ENCODE measurements at places on chromosomes 7 and 10. TPM values are rescaled to one million over a fixed set of nuclear protein-coding genes. Genes with fewer than 3 reads are reported as not detected.
A peak's percentile ranks its signal among the peaks of the same experiment; 100 is the strongest.

Gene UCMA
- not detected for total RNA-seq

DNA sequence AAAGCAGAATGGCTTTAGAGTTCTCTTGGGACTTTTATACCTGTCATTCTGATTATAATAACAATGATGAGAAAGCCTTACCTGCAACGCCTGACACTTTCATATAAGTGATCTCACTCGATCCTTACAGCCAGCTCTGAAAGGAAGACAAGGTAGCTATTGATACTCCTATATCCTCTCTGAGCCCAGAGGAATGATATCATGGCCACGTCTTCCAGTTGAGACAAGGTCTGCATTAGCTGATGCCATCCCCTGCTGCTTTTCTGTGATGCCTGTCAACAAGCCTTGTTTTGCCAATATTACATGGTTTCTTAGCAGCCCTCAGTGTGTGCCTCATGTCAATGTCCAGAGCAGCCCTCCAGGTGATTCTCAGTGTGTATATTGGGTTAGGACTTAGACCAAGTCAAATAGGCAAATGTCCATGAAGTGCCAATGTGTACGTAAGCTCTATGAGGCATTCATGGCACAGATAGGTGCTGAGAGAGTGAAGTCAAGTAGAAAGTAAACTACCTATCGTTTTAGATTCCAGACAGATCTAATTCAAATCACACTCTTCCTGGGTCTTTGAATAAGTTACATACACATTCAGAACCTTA, 405.9 kb downstream of the ADRA2A start:
- DNase-seq, result no peak

Gene CRHR2
- not detected for total RNA-seq

GRCh38 chr7:23680414-23681405, 711 bp downstream of the FAM221A start:
- DNase-seq, result peak; percentile 25

DNA sequence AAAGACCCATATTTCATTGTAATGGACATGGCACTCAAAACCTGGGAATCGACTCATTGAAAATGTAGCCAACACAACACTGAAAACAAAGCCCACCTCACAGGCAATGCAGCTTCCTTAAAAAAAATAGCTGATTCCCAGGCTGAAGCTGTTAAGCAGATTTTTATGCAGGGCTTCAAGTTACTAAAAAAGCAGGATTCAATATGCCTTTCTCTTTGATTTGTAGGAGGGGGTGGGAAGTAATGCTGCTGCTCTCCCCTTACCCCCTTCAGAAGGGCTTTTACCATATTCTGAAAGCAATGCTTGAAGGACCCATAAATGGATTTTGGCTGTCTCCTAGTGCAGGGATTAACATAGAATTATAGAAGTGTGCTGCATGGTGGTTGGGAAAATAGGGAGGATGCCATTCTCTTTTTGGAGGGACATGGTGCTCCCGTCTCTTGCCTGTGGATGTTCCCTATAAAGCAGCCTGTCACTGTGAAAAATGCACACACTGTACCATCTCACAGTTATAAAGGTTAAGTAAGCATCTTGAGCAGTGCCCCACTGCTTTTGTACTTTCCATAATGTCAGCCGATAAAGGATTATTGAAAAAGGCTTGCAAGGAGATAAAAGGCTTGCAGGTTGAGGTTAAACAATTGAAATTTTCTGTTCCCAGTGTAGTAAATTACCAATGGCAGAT, 262.8 kb downstream of the AUTS2 start:
- DNase-seq, result no peak

Gene DGKB
- 0.28 TPM for total RNA-seq

DNA sequence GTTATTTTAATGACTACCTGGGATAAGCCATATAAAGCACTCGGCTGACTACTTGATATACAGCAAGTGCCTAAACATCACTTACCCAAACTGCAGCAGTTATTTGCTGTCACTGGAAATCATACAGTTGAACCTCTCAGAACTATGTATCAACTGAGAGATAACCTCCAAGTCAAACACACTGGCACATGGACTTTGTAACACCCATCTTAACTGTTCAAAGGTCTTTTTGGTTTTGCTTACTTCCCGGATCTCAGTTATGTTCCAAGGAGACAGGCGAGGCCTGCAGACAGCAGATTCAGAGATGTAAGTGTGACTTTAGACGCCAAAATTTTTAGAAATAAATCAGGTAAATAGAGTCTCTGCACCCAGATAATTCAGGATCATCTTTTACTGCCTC, 34.6 kb upstream of the DAGLB start:
- DNase-seq, result no peak

- DNase-seq, result no peak
Measured at GRCh38 chr7:3673524-3673923, 372.5 kb downstream of the SDK1 start.

Gene SYT15
- total RNA-seq, result 2.8 TPM

DNA sequence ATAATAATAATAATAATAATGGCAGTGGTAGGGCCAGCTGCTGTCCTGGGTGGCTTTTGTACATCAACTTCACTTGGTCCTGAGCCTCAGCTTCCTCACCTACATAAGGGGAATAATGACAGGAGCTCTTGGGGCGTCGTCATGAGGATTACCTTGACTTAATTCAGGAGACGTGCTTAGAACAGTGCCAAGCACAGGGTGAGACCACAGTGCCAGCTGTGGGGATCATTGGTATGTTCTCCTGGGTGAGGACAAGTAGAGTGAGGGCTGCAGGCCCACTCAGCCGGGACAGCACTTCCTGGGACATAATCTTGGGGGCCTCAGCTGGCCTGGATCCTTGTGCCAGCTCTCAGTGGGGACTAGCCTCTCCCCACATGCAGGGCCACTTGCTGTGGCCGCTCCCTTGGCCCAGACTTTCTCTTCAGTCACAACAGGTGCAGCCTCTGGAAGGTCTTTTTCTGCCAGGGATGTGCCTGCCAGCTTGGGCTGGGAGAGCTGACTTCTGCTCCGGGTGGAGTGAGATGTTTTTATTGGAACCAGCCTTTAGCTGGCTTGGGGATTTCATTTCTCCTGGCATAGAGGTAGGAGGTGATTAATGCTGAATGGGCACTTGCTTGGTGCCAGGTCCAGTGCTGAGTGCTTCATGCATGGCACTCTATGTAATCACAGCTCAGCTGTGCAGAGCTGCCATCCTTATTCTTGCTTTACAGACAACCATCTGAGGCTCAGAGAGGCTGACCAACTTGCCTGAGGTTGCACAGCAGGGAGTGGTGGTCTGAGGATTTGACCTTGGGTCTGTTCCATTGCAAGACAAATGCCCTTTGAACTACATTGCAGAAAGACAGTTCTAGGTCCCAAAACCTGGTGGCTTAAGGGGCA, 45.3 kb downstream of the TSPAN15 start:
- DNase-seq, result no peak

- no peak for DNase-seq
Measured at GRCh38 chr7:120360918-120361317, 87.9 kb downstream of the KCND2 start.

- no peak for DNase-seq
Measured at GRCh38 chr10:15361131-15361530, 10.0 kb downstream of the FAM171A1 start.

DNA sequence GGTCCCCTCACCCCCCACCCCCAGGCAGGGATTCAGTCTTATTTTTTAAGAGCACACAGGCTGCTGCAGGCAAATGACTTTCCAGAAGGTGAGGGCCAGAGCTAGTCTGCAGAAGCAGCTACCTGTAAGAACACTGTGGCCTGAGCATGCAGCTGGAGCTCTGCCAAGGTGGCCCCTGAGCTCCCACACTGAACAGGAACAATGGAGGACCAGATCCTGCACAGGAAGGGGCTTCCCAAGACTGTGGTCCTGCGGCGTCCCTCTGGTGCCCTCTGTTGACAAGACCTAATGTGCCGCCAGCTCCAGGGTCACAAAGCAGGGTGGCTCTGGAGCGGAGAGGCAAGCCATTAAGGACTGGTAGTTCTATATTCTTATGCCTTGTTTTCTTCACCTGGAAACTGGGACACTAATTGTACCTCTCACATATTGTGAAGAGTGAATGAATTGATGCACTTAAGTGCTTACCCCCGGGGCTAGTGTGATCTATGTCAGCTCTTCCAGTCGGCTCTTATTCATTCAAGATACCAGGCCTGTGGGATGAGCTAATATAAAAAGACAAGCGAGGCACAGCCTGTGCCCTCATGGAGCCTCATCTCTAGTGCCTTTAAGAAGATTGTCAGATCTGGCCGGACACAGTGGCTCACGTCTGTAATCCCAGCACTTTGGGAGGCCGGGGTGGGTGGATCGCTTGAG, 8.0 kb upstream of the BEND7 start:
- no peak for DNase-seq

All from ovary (tissue), 10 donors.